ENCODE measurements at places on chromosomes 16 and 17.
A peak's percentile ranks its signal among the peaks of the same experiment; 100 is the strongest.

DNA sequence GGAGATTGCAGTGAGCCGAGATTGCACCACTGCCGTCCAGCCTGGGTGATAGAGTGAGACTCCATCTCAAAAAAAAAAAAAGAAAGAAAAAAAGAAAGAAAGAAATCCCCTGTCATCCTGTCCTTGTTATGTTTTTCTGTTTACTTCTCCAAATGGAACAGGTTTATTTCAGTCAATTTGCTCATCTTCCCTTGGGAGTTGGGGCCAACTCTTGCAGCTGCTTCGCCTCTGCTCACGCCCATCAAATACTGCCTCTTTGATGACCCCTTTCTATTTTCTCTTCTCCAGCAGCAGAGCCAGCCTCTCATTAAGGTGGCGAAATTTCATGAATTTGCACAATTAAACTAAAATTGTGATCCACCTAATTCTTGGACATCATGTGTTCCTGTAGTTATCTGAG lies 173.4 kb downstream of the ZNF18 start:
- DNase-seq: no peak

DNA sequence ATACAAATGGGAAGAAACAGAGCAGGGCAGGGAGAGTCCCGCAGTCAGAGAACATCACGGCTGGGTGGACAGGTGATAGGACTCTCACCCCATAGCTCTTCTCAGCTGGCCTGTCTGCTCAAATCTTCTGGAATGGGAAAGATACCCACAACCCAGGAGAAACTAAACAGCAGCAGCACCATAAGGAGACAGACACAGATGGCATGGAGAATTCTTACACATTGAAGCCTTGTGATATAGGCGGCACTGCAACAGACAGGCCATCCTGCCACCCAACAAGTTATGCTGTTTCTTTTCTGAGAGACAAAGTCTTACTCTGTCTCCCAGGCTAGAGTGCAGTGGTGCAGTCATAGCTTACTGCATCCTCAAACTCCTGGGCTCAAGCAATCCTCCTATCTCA lies 8.6 kb upstream of the ANKRD40CL start:
- no peak for DNase-seq

DNA sequence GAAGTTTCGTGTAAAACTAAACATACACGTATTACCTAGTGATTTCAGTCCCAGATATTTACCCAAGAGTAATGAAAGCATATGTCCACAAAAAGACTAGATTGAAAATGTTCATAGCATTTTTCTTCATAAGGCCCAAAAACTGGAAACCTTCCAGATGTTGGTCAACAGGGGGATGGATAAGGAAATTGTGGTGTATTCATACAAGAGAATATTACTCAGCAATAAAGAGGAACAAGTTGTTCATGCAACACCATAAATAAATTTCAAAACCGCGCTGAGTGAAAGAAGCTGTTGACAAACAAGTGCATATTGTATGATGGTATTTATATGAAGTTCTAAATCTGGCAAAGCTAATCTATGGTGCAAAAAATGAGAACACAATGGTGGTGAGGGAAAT lies 54.1 kb upstream of the NFAT5 start:
- no peak for DNase-seq

GRCh38 chr17:17305281-17305801 lies 2.2 kb downstream of the NT5M start:
- DNase-seq: peak; percentile 44

- DNase-seq: peak; percentile 65
Observed at GRCh38 chr17:4600563-4600962, 16.2 kb downstream of the SMTNL2 start.

DNA sequence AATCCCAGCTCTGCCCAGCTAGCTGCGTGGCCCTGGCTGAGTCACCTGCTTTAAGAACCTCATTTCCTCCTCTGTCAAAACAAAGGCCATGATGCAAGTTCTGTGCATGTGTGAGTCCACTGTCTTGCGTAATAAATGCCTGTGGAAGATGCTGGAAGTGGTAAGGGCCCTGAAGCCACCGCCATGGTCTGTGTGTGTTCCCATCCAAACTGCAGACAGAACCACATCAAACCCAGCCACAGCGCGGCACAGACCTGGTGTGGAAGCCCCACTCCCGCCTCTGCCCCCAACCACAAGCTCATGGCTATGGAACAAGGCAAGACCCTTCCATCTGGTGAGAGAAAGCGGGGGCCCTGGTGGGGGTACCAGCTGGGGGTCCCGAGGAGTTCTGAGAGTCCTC lies 26.0 kb downstream of the NECAB2 start:
- no peak for DNase-seq

GRCh38 chr16:14186007-14186794 lies 115.1 kb downstream of the MRTFB start:
- peak; percentile 62 for DNase-seq

DNA sequence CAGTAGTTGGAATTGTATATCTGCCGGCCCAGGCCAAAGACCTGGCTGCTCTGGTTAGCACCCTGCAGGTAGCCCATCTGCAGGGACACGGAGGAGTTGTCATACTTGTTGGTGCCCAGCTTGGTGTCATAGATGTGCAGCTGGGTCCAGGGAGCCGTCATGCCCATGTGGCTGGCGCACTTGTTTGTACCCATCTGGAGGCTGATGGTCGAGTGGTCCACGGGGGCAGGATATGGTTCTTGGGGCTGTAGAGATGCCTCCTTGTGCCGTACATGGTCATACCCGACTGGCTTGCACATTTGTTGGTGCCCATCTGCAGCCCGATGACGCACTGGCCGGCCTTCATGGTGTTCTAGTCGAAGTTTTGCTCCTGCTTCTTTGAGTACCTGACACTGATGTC lies 6.0 kb downstream of the CDH3 start:
- no peak for DNase-seq

- DNase-seq: no peak
Observed at GRCh38 chr17:19670908-19671307, 22.4 kb downstream of the ALDH3A2 start.

DNA sequence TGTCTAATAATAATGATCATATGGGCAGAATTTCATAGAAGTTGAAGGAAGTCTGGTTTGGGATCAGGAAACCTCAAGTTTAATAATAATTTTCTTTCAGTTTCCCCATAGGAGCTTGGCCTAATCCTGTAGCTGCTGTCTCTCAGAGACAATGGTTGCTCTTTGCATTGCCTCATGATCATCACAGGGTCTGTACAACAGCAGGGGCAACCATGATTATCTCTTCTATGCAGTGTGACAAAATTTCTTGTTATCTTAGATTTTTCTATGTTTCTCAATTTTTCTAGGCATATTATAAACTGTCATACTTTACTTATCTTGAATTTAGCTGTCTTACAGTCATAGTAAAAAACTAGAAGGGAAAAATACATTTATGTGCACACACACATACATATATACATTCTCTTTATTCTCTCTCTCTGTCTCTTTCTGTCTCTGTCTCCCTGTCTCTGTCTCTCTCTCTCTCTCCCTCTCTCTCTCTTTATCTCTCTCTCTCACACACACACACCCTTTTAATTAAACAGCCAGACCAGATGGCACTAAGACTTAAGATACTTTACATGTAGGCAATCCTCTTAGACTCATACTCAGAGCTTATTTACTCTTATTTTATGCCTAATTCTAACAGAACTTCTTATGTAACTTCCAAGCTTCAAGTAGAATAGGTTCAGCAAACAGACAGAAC lies 30.5 kb downstream of the SMIM36 start:
- no peak for DNase-seq

DNA sequence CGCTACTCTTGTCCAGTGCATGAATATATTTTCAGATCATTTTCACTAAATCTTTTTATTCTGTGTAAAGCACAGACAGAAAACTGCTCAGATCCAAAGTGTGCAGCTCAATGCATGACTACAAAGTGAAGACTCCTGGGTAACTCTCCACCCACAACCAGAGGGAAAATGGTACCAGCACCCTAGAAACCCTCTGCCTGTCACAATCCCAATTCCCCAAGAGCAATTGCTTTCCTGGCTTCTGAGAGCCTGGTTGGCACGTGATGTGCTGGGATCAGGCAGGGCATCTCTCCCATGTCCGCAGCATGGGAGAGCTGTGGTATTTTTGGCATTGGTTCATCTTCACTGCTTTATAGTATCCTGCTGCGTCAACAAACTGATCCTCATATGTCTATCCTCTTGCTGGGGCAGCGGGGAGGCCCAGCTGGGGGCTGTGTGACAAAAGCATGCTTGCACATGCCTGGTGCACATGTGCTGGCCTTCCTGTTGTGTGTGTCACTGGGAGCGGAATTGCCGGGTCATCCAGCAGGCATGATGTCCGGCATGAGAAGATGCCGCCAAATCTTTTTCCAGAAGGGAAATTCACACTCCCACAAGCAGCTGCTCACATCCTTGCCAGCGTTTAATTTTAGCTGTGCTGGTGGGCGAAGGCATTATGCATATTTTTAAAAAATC lies 278.9 kb upstream of the FOXF1 start:
- DNase-seq: no peak

- DNase-seq: no peak
Observed at GRCh38 chr17:43011728-43012472, 5.3 kb downstream of the IFI35 start.

DNA sequence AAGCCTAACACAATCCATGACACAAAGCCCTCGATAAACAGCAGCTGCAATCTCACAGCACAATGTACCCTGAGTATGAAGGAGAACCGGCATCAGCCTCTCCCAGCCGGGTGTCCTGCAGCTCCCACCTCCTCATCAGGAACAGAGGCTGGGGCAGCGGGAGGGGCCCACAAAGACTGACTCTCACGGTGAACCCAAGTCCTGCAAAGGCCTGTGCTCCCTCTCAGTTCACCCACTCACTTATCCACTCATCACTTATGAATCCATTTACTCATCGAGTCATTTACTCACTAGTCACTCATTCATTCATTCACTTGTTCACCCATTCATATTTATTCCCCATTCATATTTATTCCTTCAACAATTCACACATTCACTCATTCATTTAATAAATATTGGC lies 11.6 kb downstream of the ZNF423 start:
- no peak for DNase-seq

- no peak for DNase-seq
Observed at GRCh38 chr16:67053767-67054334, 24.9 kb downstream of the CBFB start.

Measured in ecto neural progenitor cell (in vitro differentiated cells).